B cell (primary cell): ENCODE measurements at places on chromosomes 2 and 18. TPM values are rescaled to one million over a fixed set of nuclear protein-coding genes. Genes with fewer than 3 reads are reported as not detected.

- H3K27ac ChIP-seq = no peak overlapping the region
- peaks cover 33% of the 10 kb centered on the region for H3K4me1 ChIP-seq
- peaks cover 7% of the 10 kb centered on the region for H3K27me3 ChIP-seq
- no peak overlapping the region for H3K4me3 ChIP-seq
- H3K36me3 ChIP-seq = no peaks in the 10 kb centered on the region
- DNase-seq = peak; percentile 31
These were observed 180.2 kb upstream of the ALKAL2 start for GRCh38 chr2:467892-468647.

DNA sequence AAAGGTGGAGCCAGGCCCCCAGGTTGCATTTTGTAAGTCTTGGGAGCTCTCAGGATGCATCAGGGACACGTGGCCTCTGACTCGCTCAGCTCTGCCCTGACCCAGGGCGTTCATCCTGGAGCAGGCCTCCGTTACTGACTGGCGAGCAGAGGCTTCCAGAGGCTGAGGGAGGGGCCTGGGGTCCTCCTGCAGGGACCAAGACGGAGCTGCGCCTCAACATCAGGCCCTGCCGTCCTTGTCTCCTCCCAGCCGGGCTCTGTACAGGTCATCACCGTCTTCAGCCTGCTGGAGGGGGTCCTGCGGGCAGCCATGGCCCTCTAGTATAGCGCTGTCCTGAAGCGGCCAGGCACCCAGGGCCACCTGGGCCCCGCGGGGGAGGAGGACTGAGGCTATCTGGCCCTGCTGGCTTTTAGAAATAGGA is 10.2 kb upstream of the ALPP start:
- no peak overlapping the region for H3K27ac ChIP-seq
- DNase-seq = no peak
- no peak overlapping the region for H3K4me3 ChIP-seq
- no peaks in the 10 kb centered on the region for H3K36me3 ChIP-seq

- no peaks in the 10 kb centered on the region for H3K36me3 ChIP-seq
- no peak for DNase-seq
- H3K4me3 ChIP-seq = no peak overlapping the region
- H3K27ac ChIP-seq = no peak overlapping the region
- H3K27me3 ChIP-seq = no peaks in the 10 kb centered on the region
These were observed 17.0 kb downstream of the SH3BP4 start for GRCh38 chr2:234968631-234969305.

DNA sequence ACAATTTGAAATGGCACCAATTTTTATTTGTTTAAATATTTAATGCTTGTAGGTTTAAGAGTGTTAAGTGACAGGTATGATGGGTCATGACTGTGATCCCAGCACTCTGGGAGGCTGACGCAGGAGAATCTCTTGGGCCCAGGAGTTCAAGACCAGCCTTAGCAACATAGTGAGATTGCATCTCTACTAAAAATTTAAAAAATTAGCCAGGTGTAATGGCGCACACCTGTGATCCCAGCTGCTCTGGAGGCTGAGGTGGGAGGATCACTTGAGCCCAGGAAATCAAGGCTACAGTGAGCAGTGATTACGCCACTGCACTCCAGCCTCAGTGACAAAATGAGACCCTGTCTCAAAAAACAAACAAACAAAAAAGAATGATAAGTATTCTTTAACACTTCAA is 43.0 kb upstream of the CCDC68 start:
- no peaks in the 10 kb centered on the region for H3K36me3 ChIP-seq
- H3K27ac ChIP-seq = no peak overlapping the region
- no peak for DNase-seq
- H3K4me3 ChIP-seq = no peak overlapping the region
- H3K27me3 ChIP-seq = no peaks in the 10 kb centered on the region
- H3K4me1 ChIP-seq = no peaks in the 10 kb centered on the region

DNA sequence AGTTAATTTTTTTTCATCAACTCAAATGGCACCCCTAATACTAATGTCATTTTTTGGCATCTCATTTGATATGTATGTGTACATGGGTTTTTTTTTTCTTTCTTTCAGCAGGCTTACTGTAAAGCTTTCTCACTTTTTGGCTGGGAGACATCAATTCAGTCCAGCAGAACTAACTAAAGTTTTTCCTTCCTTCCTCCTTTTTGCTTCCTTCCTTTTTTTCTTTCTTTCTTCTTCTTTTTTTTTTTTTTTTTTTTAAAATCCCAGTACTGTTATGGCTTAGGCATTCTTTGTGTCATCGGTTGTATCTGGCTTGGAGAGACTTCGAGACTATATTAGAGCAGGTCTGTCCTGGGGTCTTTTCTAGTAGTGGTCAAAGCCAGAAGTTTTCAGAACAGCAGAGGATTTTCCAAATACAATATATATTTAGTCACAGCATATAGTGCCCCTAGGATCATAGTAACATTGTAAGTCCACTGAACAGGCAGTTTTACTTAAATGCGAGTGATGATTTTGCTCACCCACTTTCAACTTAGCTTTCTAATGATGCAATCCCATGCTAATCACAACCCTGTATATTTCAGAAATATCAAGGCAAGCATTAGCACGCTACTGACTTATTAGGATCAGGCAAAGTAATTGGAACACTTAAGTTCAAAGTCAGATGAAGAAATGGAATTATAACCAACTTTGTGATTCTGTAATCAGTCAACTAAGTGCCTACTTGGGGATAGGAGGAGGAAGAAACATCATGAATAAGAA is 4.0 kb downstream of the KLHL29 start:
- no peak overlapping the region for H3K27ac ChIP-seq
- no peak overlapping the region for H3K4me3 ChIP-seq
- peaks cover 15% of the 10 kb centered on the region for H3K4me1 ChIP-seq
- DNase-seq = no peak
- no peaks in the 10 kb centered on the region for H3K27me3 ChIP-seq

- DNase-seq = no peak
- no peak overlapping the region for H3K27ac ChIP-seq
- H3K4me1 ChIP-seq = no peaks in the 10 kb centered on the region
- no peak overlapping the region for H3K4me3 ChIP-seq
These were observed 65.3 kb downstream of the TWIST2 start for GRCh38 chr2:238912916-238913875.

- H3K27me3 ChIP-seq = no peaks in the 10 kb centered on the region
- DNase-seq = peak; percentile 42
- no peaks in the 10 kb centered on the region for H3K36me3 ChIP-seq
- H3K27ac ChIP-seq = no peak overlapping the region
- H3K4me3 ChIP-seq = no peak overlapping the region
These were observed 61.7 kb upstream of the SPTBN1 start for GRCh38 chr2:54394392-54394791.

GRCh38 chr18:34866739-34867138 is 156.6 kb downstream of the DTNA start:
- DNase-seq = no peak
- H3K36me3 ChIP-seq = no peaks in the 10 kb centered on the region
- H3K4me3 ChIP-seq = no peak overlapping the region
- no peak overlapping the region for H3K27ac ChIP-seq

- no peaks in the 10 kb centered on the region for H3K36me3 ChIP-seq
- H3K27me3 ChIP-seq = no peaks in the 10 kb centered on the region
- H3K4me1 ChIP-seq = no peaks in the 10 kb centered on the region
- no peak overlapping the region for H3K4me3 ChIP-seq
- DNase-seq = no peak
These were observed 64.6 kb downstream of the DSEL start for GRCh38 chr18:67451960-67452359.

DNA sequence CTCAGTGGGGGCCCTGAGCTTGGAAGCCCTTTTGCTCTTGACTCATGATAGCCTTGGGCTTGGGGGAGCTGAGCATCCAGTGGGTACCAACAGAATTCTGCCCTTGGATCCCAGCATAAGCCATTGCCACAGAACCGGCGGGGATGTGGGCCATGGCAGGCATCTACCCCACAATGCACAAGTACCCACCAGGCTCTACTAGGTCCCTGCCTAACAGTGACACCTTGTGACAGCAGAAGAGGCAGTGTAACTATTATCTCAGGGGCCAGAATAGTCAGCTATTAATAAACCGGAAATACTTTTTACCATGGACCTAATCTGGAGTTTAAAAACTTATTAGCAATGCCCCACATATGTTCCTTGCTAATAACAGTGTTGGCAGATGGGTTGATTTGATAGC is 397.2 kb downstream of the TMEM182 start:
- no peak for DNase-seq
- no peaks in the 10 kb centered on the region for H3K36me3 ChIP-seq
- no peak overlapping the region for H3K4me3 ChIP-seq
- no peak overlapping the region for H3K27ac ChIP-seq

DNA sequence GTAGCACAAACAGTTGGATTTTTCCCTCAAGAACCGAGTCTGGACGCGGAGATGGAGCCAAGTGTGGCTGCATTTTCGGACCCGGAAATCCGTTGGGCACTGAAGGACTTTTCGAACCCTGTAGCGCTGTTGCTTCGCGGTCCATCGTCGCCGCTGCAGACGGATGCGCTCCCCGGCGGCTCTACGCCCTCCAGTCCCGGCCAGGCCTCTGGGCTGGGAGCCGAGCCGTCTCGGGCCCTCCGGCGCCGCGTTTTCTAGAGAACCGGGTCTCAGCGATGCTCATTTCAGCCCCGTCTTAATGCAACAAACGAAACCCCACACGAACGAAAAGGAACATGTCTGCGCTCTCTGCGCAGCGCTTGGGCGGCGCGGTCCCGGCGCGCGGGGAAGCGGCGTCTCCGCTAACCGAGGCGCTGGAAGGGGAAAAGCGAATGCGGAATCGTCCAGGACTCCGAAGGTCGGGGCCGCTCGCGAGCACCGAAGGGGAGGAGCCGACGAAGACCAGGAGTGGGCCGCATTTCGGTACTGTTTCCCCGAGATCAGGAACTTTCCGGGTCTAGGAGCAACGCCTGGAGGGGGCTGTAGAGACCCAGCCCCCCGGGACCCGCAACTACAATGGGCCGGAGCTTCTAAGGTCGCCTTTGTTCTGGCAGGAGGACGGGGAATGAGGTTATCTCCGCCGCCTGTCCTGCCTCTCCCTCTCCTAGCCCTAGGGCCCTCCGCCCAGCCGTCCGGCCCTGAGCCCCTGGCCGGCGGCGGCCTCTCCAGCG is 3.2 kb downstream of the EMX1 start:
- H3K4me3 ChIP-seq = peak overlapping the region; percentile 15
- peaks cover 58% of the 10 kb centered on the region for H3K4me1 ChIP-seq
- H3K27me3 ChIP-seq = peaks cover 87% of the 10 kb centered on the region
- DNase-seq = peak; percentile 68
- H3K36me3 ChIP-seq = no peaks in the 10 kb centered on the region

DNA sequence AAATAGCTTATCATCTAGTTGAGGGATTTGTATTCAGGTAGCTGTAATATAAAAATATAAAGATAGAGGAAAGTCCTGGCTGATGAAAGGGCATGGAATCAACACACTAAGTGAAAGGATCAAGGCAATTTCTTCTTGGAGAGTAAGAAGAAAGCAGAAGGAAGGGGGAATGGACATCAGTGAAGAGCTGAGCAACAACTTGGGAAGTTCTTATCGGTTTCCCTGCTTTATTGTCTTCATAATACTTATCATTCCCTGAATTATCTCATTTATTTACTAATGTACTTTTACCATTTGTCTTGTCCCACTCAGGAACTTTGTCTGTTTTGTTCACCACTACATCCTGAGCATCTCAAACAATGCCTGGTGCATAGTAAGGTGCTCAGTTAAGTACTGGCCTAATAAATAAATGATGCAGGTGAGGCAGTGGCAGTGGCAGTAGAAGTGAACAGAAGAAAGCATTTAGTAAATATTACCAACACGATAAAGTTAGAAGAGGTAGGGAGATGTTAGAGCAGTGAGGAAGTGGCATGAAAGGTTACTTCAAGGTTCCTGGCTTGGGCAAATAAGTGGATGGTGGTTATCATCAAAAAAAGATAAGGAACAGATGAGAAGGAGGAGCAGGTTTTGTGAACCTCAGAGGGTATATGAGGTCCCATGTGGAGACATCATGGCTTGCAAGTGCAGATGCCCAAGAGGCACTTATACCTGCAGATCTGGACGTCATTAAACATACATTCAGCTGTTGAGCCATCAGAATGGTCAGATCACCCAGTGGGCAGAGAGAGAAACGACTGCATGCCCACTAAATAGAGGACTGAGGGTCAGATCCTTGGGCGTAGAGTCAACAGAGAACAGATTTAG is 217.8 kb downstream of the TMEM247 start:
- H3K4me1 ChIP-seq = peaks cover 31% of the 10 kb centered on the region
- no peak overlapping the region for H3K27ac ChIP-seq
- H3K27me3 ChIP-seq = no peaks in the 10 kb centered on the region
- no peak overlapping the region for H3K4me3 ChIP-seq
- no peak for DNase-seq

DNA sequence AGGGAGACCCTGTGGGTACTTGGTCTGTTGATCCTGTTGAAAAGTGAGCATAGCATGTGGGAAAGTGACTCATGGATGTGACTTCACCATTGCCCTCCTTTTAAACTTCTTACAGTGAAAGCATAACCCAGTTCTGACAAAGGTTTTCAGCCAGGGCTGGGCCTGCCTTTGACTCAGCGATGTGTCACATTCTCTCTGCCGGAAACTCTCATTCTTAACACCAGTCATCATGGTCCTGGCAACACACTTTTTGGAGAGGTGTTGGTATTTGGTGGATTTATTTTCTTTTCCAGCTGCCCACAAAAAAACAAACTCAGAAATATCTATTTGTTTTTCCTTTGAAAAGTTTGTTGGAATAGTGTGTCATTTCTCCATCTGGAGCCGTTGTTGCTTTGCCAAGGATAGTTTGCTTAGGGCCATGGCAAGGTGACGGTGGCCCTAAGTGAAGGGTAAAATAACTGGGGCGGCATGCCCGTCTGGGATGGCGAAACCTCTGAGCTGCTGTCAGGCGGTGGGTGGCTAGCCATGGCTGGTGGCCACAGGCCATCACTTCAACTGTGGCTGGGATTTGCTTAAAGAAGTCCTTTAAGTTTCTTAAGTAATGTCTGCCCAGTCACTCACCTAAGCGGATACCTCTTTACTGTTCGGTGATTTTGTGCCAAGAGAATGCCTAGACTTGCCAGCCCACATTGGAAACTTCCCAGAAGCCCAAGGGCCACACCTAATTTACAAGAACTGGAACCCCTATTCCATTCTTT is 123.3 kb downstream of the LTBP1 start:
- no peaks in the 10 kb centered on the region for H3K36me3 ChIP-seq
- H3K27ac ChIP-seq = no peak overlapping the region
- no peaks in the 10 kb centered on the region for H3K27me3 ChIP-seq
- DNase-seq = no peak
- no peak overlapping the region for H3K4me3 ChIP-seq
- H3K4me1 ChIP-seq = no peaks in the 10 kb centered on the region

DNA sequence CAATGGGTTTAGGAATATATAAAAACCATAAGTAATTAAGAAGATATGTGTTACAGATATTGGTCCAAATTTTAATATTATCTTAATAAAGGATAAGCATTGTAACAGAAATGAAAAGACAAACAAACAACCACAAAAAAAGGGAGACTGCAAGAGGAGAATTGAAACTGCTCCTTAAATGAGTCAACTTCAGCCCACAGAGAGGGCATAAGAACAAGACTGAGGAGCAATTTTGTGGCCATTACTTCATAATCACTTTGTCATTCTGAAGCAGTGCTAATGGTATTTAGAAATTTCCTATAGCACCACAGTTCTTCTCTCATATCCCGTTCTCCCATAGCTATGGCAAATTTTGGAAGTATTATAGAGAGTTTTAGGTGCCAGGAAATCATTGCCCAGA is 193.2 kb upstream of the HNMT start:
- DNase-seq = no peak
- H3K27me3 ChIP-seq = no peaks in the 10 kb centered on the region
- no peak overlapping the region for H3K27ac ChIP-seq
- no peak overlapping the region for H3K4me3 ChIP-seq
- no peaks in the 10 kb centered on the region for H3K36me3 ChIP-seq

Gene KIF5C
- 6.0 and 6.1 TPM in 2 replicates for total RNA-seq

Gene MYCN
- not detected in 2 replicates for total RNA-seq

Gene POTEJ
- not detected in 2 replicates for total RNA-seq

Gene OTOS
- total RNA-seq = not detected in 2 replicates

Gene HRH4
- 0.07 TPM in 1 of 2 replicates, not detected in the other for total RNA-seq

Gene SH3BP4
- 1.3 and 1.5 TPM in 2 replicates for total RNA-seq

Gene C18orf32
- 27.7 and 36.3 TPM in 2 replicates for total RNA-seq

Gene SERPINB13
- not detected in 2 replicates for total RNA-seq
